DMS79 (cell line): ENCODE measurements at places on chromosomes 5 and 9.

- no peak for DNase-seq
Measured at GRCh38 chr5:153780876-153781705, 257.6 kb downstream of the FAM114A2 start.

- peak; percentile 39 for DNase-seq
Measured at GRCh38 chr9:34513567-34514214, 9.1 kb downstream of the ENHO start.

GRCh38 chr9:69444791-69445190, 119.8 kb downstream of the ENTREP1 start:
- DNase-seq, result no peak

DNA sequence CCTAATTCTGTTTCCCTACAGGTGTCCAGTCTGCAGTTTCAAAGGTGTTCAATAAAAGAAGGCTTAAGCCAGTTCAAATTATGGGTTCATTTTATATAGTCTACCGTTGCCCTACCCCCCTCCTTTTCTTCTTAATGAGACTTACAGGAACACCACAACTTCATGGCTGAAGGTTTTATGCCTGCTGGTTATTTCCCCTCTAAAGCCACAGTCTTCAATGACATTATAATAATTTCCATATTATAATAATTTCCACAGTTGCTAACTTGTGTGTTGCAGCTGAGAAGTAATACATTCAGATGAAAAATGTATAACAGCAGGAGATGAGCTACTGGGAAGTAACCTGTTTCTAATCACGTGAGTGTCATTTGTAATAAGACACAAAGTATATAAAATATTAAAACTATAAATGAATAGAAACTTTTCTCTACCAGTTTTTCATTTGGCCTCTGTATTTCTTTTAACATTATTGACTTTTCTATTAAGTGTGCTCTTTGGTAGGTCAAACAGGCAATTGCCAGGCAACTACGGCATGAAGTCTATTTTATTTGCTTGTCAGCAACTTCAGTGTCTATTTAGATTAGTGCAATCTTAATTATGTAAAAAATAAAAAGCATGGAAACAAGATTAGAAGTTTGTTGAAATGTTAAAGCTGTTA, 120.5 kb upstream of the HMHB1 start:
- DNase-seq, result no peak

- DNase-seq, result peak; percentile 78
Measured at GRCh38 chr9:135992486-135993408, 31.6 kb upstream of the UBAC1 start.

- DNase-seq, result no peak
Measured at GRCh38 chr9:81591791-81592190, 97.6 kb downstream of the TLE1 start.

DNA sequence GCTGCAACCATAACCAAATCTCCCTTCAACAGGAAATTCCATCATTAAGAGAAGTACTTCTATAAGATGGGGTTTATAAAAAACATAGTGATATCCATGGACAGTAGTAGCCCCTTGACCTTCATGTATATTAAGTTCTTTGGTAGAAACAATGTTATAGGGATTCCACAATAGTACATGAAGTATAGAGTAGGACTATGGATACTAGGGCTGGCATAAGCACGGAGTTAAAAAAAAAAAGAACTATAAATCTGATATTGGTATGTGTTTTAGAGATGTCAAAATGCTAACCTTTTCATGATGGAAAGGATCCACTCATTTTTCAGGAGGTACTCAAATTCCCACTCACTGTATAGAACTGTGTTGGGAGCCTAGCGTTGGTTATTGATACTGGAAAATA, 337.6 kb downstream of the FGF10 start:
- no peak for DNase-seq

- no peak for DNase-seq
Measured at GRCh38 chr9:75695921-75696320, 194.6 kb upstream of the PCSK5 start.

DNA sequence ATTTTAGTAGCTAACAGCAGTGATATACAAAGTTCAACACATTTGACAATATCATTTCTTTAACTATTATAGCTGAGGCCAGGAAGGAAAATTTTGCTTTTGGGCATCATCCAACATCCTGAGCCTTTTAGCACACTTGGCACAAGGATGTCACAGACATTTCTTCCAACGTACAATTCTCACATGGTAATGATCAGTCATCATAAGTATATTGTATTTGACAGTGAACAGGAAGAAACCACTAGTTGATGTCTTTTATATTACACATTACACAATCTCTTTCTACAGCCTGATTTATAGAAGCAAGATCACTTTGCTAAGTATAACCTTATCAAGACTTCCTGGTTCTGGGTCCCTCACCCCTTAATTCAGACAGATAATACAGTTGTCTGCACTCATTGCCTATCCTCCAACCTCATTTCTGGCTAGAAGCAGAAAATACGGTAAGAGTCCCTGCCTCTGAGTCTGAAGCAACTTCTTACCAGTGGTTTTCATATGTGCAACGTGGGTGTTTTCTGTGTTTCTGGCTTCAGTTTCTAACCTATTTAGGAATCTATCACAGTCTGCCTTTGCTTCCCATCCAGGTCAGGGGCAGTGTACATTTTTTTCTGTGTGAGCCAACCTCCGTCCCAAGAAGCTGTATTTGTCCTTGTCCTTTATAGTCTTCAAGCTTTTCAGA, 167.8 kb downstream of the PAM start:
- DNase-seq, result no peak

GRCh38 chr5:88518131-88519016, 249.7 kb upstream of the TMEM161B start:
- DNase-seq, result no peak

GRCh38 chr5:89934069-89934468, 475.5 kb downstream of the CETN3 start:
- no peak for DNase-seq

DNA sequence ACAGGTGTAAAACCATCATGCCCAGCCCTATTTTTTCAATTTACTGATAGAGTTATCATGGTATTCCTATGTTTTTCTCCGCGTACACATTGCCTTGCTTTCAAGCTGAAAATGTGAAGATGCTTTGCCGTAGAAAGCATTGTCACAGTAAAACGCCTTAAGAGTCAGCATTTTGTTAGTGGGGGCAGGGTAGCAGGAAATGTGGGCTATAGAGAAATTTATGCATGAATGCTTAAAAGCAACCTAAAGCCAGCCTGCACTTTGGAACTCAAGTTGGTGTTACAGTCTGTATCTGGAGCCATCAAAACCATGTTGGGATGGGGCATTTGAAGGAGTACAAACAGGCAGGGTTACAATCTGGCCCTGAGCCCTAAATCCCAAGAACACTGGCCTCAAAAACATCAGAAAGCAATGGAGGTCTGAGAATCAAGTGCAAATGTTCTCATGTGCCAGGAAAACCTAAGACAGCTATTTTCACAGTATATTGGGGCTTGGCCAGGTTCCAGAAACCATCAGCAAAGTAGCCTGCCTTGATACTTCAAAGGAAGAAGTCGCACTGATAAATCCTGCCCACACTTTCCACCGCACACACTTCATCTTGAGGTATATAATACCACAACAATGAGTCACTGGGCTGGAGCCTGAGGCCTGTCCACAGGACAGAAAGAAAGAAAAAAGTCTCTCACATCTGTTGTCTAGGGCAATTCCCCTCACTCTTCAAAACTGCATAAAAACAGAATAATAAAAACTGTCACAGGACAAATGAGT, 313.8 kb downstream of the ENC1 start:
- DNase-seq, result peak; percentile 75

- DNase-seq, result no peak
Measured at GRCh38 chr9:117304549-117304948, 110.3 kb downstream of the ASTN2 start.
